ENCODE measurements at places on chromosomes 5 and 9.

GRCh38 chr9:8262625-8263622, 463.3 kb upstream of the DMAC1 start:
- no peak for DNase-seq

GRCh38 chr5:66769839-66770617, 173.8 kb downstream of the MAST4 start:
- DNase-seq: no peak

DNA sequence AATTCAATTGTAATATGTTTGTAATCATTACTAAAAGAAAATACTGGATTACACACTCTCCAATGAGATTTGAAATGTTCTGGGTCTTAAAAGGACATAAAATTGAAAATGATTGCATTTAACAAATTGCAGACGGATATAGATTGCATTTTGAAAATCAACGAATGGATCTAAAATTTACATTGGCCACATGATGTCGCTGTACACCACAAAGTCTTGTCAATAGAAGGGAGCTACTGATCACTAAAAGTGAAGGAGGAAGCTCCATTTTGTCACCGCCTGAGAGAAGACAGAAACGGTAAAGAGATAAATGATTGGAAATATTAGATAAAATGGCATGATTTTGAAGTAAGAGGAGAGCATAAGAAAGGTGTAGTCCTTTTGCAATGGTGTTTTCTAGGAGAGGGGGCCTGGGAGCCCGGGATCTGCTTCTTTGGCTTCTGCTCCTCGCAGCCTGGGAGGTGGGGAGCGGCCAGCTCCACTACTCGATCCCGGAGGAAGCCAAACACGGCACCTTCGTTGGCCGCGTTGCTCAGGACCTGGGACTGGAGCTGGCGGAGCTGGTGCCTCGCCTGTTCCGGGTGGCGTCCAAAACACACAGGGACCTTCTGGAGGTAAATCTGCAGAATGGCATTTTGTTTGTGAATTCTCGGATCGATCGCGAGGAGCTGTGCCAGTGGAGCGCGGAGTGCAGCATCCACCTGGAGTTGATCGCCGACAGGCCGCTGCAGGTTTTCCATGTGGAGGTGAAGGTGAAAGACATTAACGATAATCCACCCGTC, at the start of gene PCDHA1:
Gene PCDHA1 (plus strand): TSS at position 236 of the 782 bp plus-strand sequence.
- no peak for DNase-seq

GRCh38 chr9:5832071-5832537, 813 bp downstream of the ERMP1 start:
- no peak for DNase-seq

GRCh38 chr9:21906881-21907280, 87.3 kb downstream of the CDKN2A start:
- no peak for DNase-seq

- no peak for DNase-seq
These were observed 87.3 kb upstream of the ADAMTS2 start for GRCh38 chr5:179432547-179432946.

DNA sequence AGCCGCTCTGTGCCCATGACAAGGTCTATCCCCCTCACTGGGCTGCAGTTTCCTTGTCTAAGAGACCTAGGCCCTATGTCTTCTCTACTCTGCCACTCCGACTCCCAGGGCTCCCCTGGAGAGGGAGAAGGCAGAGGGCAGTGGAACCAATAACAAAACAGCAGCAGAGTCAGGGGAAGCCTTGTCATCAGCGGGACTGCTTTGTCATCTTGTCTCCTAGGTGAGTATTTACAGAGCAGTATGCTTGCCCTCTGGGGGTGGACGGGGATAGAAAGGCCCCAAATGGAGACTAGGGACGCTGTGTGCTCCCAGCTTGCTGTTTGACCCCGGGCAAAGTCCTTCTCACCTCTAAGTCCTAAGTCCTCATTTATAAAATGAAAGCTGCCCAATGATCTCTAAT, 318.5 kb downstream of the CDK5RAP2 start:
- DNase-seq: no peak

GRCh38 chr5:132979367-132979940, 16.0 kb upstream of the AFF4 start:
- no peak for DNase-seq

GRCh38 chr9:82555431-82556051, 507.4 kb downstream of the RASEF start:
- DNase-seq: no peak

GRCh38 chr9:35669331-35670145, 4.2 kb upstream of the CA9 start:
- DNase-seq: no peak

DNA sequence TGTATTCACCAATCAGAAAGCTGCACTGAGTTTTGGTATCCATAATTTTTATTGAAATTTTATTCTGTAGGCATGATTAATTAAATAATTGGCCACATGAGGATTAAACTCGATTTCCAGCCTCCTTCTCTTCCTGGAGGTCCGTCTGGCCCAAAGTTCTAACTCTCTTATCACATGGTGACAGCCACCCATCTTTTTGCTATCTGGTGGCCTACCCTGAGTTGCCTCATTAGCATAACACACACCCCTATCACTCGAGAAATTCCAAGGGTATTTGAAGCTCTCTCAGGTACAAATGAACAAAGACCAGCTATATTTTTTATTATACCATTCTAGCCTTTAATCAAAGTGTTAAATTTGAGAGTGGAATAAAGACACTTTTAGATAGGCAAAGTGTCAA, 57.7 kb downstream of the APC start:
- DNase-seq: no peak

DNA sequence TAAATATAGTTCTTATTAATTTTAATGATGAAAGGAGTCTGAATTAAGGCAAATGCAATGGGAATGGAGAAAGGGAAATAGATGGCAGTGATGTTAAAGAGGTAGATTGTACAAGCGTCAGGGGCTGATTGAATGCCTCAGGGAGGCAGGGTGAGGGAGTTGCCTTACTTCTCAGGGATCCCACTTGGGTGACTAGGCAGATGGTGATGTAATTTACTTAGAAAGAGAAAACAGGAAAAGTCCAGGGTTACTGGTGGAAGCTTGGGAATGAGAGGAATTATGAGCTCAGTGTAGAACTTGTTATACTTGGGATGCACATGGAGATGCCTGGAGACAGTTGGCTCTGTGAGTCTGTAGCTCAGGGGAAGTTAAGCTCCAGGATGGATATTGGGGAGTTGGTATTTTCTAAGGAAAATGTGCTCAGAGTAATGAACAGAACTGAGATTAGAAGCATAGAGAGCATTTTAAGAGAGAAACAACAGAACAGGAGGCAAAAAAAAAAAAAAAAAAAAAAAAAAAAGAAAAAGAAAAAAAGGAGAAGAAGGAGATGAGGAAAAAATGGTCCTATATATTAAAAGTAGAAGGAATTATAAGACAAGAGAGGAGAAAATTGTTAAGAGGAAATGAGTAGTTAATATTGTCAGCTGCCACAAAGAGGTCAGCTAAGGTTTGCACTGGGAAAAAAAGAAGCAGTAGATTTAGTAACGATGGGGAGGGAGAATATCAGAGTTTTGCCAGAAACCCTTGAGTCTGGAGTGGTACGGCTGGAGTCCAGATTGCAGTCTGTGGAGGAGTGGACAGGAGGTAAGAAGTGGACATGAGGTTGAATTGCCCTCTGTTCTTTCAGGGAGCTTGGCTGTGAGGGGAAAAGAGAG, 88.0 kb upstream of the ELL2 start:
- no peak for DNase-seq

GRCh38 chr9:38682713-38683112, 37.2 kb downstream of the FAM240B start:
- DNase-seq: no peak

DNA sequence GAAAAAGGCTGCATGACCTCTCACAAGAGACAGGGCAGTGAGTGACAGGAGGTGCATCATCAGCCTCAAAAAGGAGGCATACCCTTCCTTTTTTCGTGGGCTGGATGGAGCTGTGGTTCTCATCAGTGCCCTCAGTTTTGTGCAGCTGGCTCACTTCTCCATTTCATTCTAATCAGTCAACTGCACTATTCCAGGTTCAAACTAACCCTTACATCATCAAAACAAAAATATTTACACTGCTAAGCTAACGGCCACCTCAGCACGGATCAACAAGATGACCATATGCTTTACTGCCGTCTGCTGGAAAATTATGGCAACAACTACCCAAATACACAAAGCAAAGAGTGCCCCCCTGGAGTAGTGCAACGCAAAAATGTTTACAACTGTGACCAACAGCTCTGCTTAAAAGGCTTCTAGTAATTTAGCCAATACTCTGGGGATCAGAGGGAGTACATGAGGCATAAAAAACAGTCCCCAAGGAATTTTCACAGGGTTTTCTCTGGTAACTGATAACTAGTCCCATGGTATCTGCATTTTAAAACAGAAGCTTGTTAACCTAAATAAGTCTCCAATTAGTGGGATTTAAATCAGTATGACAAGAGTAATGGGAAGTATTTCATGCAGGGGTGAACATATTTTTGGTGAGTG, 10.8 kb downstream of the KCNV2 start:
- DNase-seq: no peak

- DNase-seq: no peak
These were observed 7.1 kb upstream of the DELE1 start for GRCh38 chr5:141916522-141916921.

DNA sequence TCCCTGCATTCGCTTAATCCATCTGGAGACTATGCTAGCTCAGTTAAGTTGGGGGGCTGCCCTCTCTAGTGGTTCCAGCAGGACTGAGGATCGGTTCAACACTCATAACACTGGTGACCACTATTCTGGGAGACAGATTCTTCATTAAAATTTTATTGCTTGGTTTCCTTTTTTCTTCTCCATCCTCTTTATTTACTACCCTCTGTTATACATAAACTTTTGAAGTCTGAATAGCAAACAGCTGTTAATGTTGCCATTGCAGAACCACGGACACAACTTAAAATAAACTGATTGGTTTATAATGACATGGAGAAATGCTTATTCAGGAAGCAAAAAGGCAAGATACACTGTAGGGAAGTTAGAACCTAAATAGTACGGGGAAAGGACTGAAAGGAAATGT, 22.1 kb downstream of the IQGAP2 start:
- no peak for DNase-seq

DNA sequence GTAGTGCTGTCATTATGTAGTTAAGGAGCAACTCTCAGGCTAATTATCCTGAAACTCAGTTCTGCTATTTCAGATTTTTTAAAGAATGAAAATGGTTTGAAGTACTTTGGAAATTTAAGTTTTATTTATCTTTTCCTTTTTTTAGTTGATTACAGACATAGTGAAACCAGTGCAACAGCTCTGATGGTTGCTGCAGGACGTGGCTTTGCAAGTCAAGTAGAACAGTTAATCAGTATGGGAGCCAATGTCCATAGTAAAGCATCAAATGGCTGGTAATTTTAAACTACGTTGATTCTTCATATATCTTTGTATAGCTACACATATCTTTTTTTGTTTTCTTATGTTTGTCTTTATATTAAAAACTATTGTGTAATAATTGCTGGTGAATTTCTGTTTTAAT, 34.9 kb downstream of the YTHDC2 start:
- no peak for DNase-seq

DNA sequence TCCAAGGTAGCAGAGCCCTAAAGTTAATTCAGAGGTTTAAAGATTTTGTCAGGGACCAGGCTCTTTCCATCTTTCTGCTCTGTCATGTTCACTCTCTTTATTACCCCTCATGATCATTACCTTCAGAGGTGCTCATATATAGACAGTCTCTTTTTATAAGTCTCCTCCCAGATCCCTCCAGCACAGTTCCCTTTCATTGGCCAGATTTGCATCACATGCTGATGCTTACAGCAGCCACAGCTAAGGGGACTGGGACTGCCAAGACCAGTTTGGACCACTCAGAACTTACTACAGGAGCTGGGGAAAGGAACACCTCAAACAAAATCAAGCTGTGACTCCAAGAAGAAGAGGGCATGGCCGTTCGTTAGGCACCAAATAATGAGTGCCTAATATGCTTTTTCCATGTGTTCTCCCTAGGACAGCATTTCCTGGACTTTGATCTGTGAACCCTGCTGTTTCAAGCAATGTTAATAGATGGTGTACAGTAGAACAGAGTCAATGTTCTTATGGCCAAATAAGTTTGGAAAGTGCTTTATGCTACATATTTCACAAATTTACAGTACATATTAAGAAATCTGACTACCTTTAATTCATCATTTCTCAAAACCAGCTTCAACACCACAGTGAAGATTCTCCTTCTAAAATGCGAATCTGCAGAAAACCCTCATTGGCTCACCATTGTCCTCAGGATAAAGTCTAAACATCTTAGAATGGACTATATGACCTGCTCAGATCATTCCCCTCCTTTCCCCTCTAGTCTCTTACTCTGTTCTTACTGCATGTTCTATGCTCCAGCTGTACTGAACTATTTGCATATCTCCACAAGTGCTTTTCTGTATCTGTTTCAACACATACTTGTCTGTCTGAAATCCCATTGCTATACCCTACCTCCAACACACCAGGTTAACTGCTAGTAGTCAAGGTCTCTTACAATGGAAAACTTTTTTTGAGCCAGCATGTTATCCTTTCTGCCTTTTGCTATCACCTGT, 3.4 kb downstream of the C5orf58 start:
- DNase-seq: no peak

GRCh38 chr5:142910128-142910527, 140.0 kb downstream of the ARHGAP26 start:
- DNase-seq: no peak

- no peak for DNase-seq
These were observed 144.7 kb downstream of the TRPM6 start for GRCh38 chr9:74742792-74743730.

DNA sequence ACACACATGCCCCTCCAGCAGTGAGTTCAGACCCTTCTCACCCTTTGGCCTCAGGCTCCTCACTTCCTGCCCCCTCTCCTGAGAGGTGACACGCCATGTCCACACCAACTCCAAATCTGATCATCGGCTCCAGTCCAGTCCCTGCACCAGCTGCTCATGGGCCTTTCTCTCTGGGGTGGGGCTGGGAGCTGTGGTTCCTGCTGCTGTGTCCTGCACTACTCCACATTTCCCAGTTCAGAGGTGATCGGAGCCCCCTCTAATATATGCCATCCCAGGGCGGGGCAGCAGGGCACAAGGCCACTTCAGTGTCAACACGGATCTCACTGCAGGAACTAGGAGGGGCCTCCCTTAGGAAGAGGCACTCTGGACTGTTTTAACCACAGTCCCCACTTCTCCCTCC, 91.5 kb downstream of the ADAMTS2 start:
- peak; percentile 33 for DNase-seq

- no peak for DNase-seq
These were observed 147.3 kb upstream of the HMHB1 start for GRCh38 chr5:143664623-143665022.

DNA sequence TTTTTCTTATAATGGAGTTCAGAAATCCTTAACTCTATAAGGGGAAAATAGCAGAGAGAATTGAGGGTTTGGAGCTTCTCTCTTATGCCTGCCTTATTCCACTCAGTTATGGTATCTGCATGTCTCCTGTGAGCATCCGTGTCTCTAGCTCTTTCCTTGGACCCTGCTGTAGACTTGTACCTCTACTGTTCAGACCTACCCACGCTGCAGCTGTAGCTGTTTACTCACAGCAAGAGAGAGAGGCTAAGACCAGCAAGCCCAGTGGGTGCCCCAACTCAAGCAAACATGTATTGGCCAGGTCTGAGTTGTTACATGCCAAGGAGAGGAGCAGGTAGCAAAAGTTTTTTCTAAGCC, 7.1 kb upstream of the PCSK1 start:
- no peak for DNase-seq
